Suppressor macrophage treated with lipopolysaccharide for 1 hour (primary cell): ENCODE measurements at places on chromosomes 4 and X.

DNA sequence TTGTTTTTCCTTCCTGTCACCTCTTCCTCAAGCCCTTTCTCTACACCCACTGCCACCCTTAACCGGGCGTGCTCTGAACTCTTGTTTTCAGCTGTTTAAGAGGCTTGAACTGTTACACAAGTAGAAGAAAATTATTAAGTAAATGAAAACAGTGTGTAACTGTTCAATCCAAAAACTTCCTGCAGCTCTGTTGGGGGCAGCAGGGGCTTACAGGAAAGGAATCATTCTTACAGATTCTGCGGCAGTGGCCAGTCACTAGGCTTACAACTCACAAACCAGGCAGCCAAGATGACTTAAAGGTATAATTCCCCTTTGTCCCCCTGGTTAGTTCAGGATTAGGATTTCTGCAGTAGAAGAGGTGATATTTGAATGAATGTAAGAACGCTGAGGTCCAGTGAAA lies 70.2 kb upstream of the ETNPPL start:
- DNase-seq: no peak

DNA sequence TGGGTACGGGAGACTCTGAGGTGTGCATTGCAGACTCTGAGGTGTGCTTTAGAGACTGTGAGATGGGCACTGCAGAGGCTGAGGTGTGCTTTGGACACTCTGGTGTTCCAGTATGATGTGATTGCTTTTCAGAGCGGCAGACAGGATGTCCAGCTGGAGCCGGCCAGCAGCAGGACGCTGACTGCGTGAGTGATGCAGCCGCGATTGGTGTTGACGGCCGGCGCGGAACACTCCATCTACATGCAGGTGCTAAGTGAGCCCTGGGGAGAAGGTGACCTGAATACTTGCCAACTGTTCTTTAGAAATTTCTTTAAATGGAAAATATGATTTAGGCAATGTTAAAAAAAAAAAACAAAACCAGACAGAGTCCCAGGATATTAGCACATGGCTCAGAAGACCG lies 103.1 kb upstream of the PPP2R3B start:
- no peak for DNase-seq

- no peak for DNase-seq
Observed at GRCh38 chr4:178174756-178175155, 732.5 kb upstream of the AGA start.

DNA sequence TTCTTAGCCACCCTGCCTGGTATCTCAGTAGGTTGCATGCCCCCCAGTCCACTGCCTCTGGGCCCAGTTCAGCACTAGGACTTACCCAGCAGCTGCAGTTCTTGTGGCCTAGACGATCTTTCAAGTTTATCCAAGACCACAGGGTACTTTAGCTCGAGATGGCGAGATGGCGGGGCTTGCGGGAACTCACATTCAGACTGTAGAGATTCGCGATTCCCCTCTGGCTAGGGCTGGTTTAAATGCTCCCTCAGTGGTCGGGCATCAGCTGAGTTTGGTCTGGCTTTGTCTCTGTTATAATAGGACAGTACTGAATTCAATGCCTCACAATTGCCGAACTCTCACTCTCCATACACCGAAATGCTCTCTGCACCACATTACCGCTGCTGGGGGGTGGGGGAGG lies 18.4 kb upstream of the RFC1 start:
- DNase-seq: no peak

- DNase-seq: no peak
Observed at GRCh38 chr4:93232883-93233282, 595.7 kb upstream of the ATOH1 start.
